ENCODE measurements at places on chromosomes 4 and X. TPM values are rescaled to one million over a fixed set of nuclear protein-coding genes. Genes with fewer than 3 reads are reported as not detected.

GRCh38 chrX:867502-867901 lies 236.9 kb downstream of the SHOX start:
- H3K36me3 ChIP-seq: no peaks in the 10 kb centered on the region
- H3K27me3 ChIP-seq: no peaks in the 10 kb centered on the region
- H3K27ac ChIP-seq: no peak overlapping the region
- DNase-seq: no peak
- H3K4me3 ChIP-seq: no peak overlapping the region
- no peaks in the 10 kb centered on the region for H3K4me1 ChIP-seq

GRCh38 chrX:67777148-67777547 lies 233.3 kb downstream of the AR start:
- no peaks in the 10 kb centered on the region for H3K36me3 ChIP-seq
- DNase-seq: no peak
- H3K4me1 ChIP-seq: peaks cover 10% of the 10 kb centered on the region
- no peak overlapping the region for H3K27ac ChIP-seq
- no peaks in the 10 kb centered on the region for H3K27me3 ChIP-seq

The CXCL3 gene
- total RNA-seq: 1.4 TPM

The SORBS2 gene
- 97.4 TPM for total RNA-seq

GRCh38 chr4:154953691-154954090 lies 172.6 kb downstream of the RBM46 start:
- no peaks in the 10 kb centered on the region for H3K27me3 ChIP-seq
- H3K27ac ChIP-seq: no peak overlapping the region
- no peak for DNase-seq

The KIF4A gene
- 1.7 TPM for total RNA-seq

GRCh38 chr4:152436384-152436783 lies 99.5 kb downstream of the FBXW7 start:
- H3K36me3 ChIP-seq: no peaks in the 10 kb centered on the region
- no peak for DNase-seq
- no peaks in the 10 kb centered on the region for H3K27me3 ChIP-seq
- no peaks in the 10 kb centered on the region for H3K4me1 ChIP-seq
- H3K4me3 ChIP-seq: no peak overlapping the region

GRCh38 chr4:89737888-89738287 lies 99.1 kb downstream of the SNCA start:
- no peak overlapping the region for H3K27ac ChIP-seq
- no peak overlapping the region for H3K4me3 ChIP-seq
- no peaks in the 10 kb centered on the region for H3K4me1 ChIP-seq
- peak; percentile 51 for DNase-seq

GRCh38 chr4:123606946-123607542 lies 210.4 kb downstream of the SPRY1 start:
- H3K4me3 ChIP-seq: no peak overlapping the region
- H3K4me1 ChIP-seq: no peaks in the 10 kb centered on the region
- no peak overlapping the region for H3K27ac ChIP-seq
- H3K36me3 ChIP-seq: no peaks in the 10 kb centered on the region

DNA sequence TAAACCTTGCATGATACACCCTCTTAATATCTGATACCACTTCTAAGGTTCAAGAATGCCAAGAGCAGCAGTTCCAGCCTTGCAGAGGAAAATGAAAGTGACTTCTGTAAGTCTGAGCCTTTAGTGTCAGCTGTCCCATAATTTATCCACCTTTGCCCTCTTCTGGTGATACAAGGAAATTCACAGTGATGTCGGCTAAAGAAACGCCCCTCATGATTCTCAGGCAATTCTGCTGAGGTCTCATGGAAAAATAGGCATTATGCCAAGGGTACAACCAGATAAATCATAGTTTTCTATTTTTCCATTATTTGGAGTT lies 172.2 kb upstream of the CXCL13 start:
- no peak overlapping the region for H3K4me3 ChIP-seq
- peaks cover 5% of the 10 kb centered on the region for H3K27me3 ChIP-seq
- H3K4me1 ChIP-seq: no peaks in the 10 kb centered on the region
- DNase-seq: peak; percentile 21
- no peaks in the 10 kb centered on the region for H3K36me3 ChIP-seq
- H3K27ac ChIP-seq: no peak overlapping the region

DNA sequence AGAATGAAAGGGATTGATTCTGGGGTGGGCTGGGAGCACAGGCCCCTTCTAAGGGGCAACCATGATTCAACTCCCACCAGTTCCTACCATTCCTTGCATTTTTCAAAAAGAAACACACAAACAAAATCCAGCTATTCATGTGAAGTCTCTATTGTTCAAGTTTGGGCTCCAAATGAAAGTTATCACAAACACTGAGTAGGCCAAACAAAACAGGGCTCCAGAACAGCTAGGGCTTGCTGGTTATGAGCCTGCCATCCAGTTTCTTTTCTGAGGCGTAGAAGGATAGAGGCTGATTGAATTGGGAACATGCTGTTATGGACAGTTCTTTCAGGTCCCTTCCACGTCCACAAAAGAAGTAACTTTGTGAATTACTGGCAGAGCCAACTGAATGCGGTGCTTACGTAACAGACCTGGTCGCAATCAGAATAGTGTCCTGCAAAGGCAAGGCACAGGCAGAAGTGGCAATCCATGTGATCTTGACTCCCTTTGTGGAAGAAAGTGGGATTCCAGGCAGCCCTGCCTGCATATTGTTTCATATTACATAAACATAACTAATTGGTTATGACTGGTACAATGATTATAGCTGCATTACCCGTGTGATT lies 244.5 kb downstream of the SCFD2 start:
- H3K27ac ChIP-seq: no peak overlapping the region
- no peaks in the 10 kb centered on the region for H3K36me3 ChIP-seq
- no peaks in the 10 kb centered on the region for H3K27me3 ChIP-seq
- H3K4me3 ChIP-seq: no peak overlapping the region
- peaks cover 9% of the 10 kb centered on the region for H3K4me1 ChIP-seq

GRCh38 chr4:76067652-76068286 lies 6.7 kb upstream of the ART3 start:
- no peaks in the 10 kb centered on the region for H3K27me3 ChIP-seq
- peak; percentile 42 for DNase-seq
- no peaks in the 10 kb centered on the region for H3K36me3 ChIP-seq
- H3K27ac ChIP-seq: no peak overlapping the region
- H3K4me3 ChIP-seq: no peak overlapping the region
- no peaks in the 10 kb centered on the region for H3K4me1 ChIP-seq

DNA sequence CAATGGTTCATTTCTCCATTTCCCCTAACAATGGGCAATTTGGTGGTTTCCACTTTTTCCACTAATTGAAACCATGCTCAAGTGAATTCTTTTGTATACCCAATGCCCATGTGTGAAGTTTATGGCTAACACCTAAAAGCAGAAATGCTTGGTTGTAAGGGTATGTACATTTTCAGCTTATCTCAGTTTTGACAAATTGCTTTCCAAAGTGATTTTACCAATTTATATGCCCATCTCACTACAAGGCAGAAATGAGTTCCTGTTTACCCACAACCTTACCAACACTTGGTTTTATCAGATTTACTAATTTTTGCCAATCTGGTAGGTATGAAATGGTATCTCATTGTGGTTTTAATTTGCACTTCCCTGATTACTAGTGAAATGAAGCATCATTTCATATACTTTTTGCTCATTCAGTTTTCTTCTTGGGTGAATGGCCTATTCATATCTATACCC lies 14.8 kb downstream of the GPR34 start:
- no peaks in the 10 kb centered on the region for H3K36me3 ChIP-seq
- H3K27ac ChIP-seq: no peak overlapping the region
- no peak overlapping the region for H3K4me3 ChIP-seq

DNA sequence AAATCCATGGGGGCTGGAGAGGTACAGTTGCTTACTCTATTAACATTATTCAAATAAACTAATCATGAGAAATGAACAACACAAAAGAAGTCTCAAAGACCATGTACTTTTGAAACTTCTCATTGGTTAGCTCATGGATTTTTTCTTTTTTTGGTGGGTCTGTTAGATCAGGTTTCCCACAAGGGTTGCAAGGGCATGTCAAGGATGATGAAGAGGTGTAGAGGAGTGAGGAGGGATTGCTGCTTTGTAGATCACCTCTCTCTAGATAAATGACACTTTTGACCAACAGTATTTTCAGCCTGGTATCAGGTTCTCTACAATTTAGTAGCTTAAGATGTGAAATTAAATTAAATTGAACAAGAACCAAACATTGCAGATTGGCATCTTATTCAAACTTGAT lies 417.9 kb upstream of the AGA start:
- no peak overlapping the region for H3K27ac ChIP-seq
- H3K4me3 ChIP-seq: no peak overlapping the region
- no peaks in the 10 kb centered on the region for H3K36me3 ChIP-seq
- H3K4me1 ChIP-seq: no peaks in the 10 kb centered on the region

- no peak for DNase-seq
- peaks cover 48% of the 10 kb centered on the region for H3K4me1 ChIP-seq
- no peaks in the 10 kb centered on the region for H3K36me3 ChIP-seq
- no peak overlapping the region for H3K27ac ChIP-seq
- H3K27me3 ChIP-seq: no peaks in the 10 kb centered on the region
These were observed 239.0 kb upstream of the JADE1 start for GRCh38 chr4:128570387-128570975.
